OCI-M1 (cell line): ENCODE measurements at places on chromosomes 12 and 14.

GRCh38 chr12:2768224-2768961 lies 26.4 kb upstream of the FKBP4 start:
- DNase-seq: no peak

GRCh38 chr12:93419388-93420034 lies 22.2 kb downstream of the UBE2N start:
- DNase-seq: peak; percentile 83

- DNase-seq: peak; percentile 81
Observed at GRCh38 chr12:68446901-68447796, 115.0 kb upstream of the MDM1 start.

GRCh38 chr14:94761348-94761996 lies 8.4 kb downstream of the GSC start:
- no peak for DNase-seq

DNA sequence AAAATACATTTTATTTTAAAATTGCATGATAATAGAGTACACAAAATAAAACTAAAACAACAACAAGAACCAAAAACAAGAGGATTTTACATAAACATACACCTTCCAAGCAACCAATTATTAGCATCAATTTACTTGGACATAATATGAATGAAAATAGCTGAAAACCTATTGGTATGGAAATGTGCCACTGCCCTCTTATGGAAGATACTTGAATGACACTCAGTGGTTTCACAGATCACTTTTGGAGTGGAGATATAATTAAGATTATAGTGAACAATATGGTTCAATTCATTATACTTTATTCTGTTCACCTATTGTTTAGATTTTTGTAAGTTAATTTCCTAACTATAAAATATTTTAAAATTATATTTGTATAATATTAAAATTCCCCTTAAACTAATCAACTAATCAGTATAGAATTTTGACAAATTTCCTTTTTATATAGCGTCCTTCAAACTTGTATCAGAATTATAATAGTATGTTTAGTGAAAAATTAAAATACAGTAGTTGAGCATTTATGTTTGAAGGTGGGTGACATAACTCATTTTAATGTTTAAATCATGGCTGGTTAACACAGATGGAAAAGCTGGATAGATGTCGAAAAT lies 70.1 kb downstream of the SLC6A15 start:
- DNase-seq: peak; percentile 63

DNA sequence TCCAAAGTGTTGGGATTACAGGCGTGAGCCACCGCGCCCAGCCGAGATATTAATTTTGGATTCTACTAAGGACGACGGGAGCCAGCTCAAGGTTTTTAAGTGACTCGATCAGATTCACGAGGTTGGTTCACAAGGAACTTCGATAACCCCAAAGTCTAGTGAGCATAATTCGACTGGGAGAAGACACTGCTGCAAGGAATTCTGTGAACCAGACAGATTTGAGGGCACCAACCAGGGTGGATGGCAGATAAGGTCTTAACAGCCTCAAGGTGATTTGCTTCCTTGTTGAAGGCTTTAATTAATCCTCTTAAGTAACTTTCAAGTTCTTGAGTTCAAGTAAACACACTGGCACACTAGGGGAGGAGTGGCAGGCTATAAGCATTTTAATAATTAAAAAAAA lies 1.1 kb upstream of the KLHDC2 start:
- DNase-seq: no peak

- DNase-seq: no peak
Observed at GRCh38 chr14:91307046-91307445, 62.5 kb upstream of the GPR68 start.

GRCh38 chr14:91258876-91259275 lies 14.4 kb upstream of the GPR68 start:
- no peak for DNase-seq

GRCh38 chr14:76640923-76641395 lies 120.3 kb upstream of the VASH1 start:
- DNase-seq: no peak

DNA sequence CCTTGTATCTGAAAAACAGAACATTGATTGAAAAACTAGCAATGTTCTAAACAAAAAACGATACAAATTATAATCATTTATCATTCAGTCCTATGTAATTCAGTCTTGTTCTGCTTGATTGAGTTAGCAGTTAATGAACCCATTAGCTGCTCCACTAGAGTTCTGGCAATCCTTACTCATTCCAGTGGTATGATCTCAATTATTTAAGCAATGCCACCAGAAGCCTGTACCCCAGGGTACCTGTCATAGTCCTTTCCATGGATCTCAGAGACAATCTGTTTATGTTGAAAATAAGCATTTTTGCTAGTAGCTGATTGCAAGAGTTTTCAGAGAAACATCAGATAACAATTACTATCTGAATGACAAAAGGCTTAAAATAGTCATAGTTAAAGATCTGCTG lies 115.9 kb downstream of the UNC79 start:
- no peak for DNase-seq

DNA sequence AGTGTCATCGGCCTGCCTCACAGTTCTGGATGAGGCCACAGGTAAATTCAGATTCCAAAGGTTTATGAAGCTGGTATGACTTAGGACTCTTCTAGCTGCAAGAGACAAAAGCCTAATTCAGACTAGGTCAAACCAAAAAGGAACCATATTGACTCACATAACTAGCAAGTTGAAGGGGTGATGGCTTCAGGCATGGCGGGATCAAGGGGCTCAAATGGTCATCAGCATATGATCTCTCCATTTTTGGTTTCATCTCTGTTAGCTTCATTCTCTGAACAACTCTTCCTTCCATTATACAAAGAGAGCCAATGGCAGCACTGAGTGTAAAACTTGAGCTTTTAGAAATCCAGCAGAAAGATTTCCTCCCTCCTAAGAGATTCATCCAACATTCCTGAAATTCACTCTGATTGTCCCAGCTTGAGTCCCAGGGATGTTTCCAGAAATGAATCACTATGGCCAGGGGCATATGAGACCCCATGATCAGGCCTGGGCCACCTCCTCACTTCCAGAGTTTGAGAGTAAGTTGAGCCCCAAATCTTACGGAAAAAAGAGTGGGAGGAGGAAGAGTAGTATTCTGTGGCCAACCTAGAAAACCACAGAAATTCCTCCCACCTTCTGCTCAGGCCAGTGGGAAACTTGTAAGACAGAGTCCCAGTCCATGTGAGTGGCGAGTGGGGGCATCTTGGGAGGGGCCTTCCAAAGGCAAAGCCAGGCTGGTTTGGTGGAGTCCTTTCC lies 2.0 kb upstream of the MAP1LC3B2 start:
- DNase-seq: peak; percentile 37

DNA sequence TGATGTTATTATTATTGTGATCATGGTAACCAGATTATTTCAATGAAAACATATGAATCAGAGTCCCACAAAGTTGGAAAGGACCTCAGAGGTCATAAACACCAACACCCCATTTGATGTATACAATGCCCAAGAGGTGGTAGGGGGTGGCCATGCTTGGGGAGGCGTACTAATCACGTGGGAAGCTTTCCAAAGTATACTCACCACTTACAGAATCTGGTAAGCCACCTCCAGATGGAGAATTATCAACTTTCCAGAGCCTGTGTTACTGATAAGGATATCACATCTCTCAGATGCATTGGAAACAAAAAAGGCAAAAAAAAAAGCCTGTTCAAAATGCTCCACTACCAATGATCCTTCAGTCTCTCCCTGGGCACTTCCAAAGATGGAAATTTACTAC lies 8.4 kb downstream of the DAD1 start:
- DNase-seq: no peak

DNA sequence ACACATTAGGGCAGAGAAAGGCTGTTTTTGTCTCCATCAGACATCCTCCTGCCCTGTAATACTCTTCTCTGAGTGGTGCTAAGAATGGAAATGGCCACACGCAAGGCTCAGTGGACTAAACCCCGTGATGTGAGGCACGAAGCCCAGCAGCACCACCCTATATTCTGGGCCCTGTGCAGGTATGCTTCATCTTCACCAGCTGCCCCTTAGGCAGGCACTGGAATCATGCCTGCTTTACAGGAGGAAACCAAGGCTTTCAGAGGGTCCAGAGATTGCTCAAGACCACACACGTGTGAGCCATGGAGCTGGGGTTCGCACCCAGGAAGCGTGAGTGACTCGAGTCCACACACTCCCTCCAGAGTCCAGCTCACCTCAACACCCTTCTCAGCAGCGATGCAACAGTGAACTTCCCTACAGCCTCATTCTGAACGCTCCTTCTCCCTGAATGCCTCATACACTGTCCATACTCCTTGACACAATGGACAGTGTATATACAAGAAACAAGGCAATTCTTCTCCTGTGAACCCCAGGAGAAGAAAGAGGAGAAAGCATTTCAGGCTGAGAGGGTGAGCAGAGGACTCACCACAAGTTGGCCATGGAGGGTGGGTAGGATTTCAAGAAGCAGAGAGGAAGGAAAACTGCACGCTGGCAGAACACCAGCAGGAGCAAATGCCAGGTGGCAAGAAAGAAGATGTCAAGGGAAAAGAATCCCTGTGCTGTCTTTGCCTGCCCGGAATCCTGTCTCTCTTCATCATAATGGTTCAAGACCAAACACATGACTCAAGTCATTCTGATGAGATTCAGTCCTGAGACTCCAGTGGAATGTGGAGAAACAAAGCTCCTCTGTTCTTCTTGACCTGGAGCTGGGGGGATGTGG lies 39.1 kb downstream of the NT5DC3 start:
- no peak for DNase-seq

DNA sequence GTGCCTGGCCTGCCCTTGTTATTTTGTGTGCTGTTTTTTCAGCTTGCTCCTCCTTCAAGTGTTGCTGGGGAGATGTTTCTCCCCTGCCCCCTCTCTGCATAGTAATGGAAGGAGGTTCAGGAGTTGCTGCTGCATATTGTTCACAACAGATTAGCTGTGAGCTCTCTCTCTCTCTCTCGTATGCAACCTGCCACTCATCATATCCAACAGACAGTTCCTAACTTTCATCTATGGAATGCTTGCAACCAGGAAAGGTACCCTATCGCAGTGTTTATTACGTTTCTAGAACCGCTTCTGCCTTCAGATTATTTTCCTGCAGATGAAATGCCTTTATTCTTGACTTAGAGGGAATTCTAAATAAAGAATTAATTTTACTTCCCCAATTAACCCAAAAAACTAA lies 372.9 kb downstream of the RMST start:
- no peak for DNase-seq

GRCh38 chr12:3117144-3117581 lies 40.0 kb downstream of the TSPAN9 start:
- no peak for DNase-seq

DNA sequence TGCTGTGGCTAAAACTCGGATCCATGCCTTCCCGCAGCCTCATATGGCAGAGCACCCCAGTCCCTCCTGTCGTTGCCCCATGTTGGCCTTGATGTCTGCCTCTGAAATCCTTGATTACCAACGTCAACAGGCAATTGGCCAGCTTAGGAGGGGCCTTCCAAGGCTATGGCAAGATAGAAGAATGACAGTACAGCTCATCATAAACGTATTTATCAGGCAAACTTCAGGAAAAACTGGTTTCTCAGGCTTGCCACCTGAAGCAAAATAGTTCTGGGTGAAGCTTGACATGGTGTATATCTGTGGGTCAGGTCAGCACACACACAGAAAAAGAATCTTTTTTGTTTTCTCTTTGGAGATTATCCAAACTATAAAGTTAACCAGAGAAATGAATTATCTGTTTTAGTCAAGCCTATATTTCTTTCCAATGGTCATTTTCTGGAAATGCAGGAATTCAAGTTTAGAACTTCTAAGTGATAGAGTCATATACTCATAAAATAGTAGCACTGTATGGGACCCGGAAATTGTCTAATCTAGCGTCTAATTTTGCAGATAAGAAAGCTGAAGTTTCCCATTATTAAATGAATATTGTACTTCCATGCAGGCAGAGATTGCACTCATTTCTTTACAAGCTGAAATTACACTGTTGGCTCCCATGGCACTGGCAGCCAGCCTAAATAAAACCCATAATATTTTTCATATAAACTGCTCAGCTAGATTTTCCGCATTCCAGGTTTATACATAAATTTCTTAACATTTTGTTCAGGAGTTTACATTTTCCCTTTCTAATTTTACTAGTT lies 24.4 kb upstream of the DUSP16 start:
- DNase-seq: no peak

DNA sequence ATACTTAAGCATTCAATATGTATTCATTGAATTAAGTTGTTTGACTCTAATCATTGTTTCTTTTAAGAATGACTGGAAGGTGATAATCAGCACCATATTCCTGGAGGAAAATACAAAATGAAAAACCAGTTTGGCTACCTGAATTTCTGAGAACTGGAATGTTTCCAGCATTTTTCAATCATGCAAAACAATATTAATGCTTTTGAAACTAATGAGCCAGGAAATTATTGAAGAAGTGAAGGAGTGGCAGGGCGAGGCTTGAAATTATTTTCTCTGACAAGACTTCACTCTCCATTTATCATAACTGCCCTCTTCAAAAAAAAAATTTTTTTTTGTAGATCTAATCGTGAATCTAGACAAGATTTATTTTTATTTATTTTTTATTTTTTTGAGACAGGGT lies 19.0 kb downstream of the TMEM19 start:
- no peak for DNase-seq

DNA sequence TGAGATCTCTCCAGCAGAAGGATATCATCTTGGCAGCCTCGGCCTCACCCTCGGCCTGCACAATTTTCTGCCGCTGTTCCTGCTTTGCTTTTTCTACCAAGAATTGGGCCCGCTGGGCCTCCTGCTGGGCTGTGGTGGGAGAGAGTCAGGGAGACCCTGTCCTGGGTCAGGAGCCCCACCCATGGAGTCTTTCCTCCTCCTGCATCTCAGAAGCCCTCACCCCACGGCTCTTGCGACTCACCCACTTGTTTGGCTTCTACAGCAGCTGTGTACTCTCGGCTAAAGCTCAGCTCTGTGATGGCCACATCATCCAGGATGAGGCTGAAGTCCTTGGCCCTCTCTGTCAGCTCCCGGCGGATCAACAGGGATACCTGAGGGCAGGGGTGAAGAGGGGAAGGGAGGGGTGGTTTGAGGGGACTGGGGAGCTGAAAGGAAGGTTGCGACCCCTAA lies 2.8 kb downstream of the PHB2 start:
- DNase-seq: no peak

- DNase-seq: peak; percentile 60
Observed at GRCh38 chr12:121628536-121628935, 2.2 kb downstream of the ORAI1 start.

- peak; percentile 86 for DNase-seq
Observed at GRCh38 chr12:96720363-96720705, 186.7 kb upstream of the NEDD1 start.

DNA sequence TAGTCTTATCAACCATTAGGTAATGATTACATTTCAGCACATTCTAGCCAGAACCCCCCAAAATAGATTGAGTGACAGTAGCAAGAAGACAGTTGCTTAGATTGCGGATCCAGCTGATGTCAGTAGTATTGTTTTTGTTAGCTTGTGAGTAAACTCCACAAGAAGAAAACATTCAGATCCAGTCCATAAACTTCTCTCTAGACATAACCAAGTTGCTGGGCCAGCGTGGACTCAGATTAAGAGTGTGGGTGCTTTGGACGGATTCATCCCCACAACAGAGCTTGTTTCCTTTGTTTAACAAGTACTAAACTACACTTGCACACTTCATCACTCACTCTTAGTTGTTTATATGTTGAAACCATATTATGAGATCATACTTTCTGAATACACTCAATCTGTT lies 293.4 kb downstream of the NPAS3 start:
- no peak for DNase-seq

- no peak for DNase-seq
Observed at GRCh38 chr12:55034218-55034617, 14.4 kb downstream of the NEUROD4 start.

- DNase-seq: no peak
Observed at GRCh38 chr12:51076236-51076930, 7.0 kb downstream of the CSRNP2 start.
